ENCODE measurements at places on chromosomes 2 and 18. TPM values are rescaled to one million over a fixed set of nuclear protein-coding genes. Genes with fewer than 3 reads are reported as not detected.

The SFT2D3 gene
- 9.0 TPM for total RNA-seq

The UNC50 gene
- total RNA-seq, result 33.0 TPM

The ZFAND2B gene
- total RNA-seq, result 89.9 TPM

The PLB1 gene
- 0.98 TPM for total RNA-seq

GRCh38 chr2:191927991-191928390 lies 81.1 kb upstream of the CAVIN2 start:
- no peak for DNase-seq

DNA sequence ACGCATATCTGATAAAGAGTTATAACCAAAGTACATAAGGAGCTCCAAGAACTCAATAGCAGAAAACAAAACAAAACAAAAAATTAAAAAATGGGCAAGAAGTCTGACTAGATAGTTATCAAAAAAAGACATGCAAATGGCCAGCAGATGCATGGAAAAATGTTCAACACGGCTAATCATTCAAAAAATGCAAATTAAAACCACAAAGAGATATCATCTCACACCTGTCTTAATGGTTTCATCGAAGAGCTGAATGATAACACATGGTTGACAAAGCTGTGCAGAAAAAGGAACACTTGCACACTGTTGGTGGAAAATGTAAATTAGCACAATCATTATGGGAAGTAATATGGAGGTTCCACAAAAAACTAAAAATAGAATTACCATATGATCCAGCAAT lies 751.3 kb upstream of the POU3F3 start:
- no peak for DNase-seq

GRCh38 chr2:104872866-104873688 lies 19.2 kb downstream of the POU3F3 start:
- peak; percentile 61 for DNase-seq

DNA sequence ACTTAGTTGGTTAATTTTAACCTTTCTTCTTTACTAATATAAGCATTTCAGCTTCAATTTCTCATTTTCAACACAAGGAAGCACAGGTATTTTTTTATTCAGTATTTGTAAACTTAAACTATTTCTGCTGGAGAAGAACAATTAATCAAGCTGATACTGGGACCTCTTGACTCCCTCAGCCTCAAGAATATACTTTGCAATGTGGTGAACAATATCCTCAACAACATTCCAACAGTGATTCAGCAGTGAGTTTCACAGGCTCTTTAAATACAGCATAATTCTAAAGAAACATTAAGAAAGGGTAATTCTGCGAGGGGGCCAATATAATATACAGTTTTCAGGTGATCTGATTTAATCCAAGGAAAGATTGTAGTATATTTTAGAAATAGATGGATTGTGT lies 10.0 kb downstream of the RAPGEF4 start:
- no peak for DNase-seq

DNA sequence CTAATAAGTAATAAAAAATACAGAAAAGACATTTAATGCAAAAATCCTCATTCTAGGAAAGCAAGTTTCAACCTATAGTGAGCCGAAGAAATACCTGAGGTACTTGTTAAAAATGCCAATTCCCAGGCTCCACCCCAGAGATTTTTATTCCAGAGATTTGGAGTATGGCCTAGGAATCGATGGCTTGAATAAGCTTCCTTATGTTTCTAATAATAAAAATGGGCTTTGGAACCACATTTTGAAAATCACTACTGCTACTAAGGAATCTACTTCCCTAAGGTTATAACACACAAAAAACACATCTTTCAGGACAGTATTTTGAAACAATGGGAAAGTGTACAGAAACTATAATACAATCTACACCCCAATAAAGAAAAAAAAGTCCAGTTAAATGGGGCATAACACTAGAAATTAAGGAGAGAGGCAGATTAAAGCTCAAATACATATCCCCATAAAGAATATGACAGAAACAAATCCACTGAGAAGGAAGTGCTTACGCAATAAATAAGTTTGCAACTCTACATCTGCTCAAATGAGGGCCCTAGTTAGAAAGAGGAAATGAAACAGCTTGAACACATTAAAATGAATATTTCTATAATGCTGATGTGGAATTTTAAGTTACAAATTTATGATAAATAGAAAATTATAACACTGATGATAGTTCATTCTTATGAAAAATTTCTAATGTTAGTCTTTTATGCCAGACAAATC lies 103.7 kb downstream of the EPB41L3 start:
- DNase-seq, result no peak
